ENCODE measurements at places on chromosomes 2 and 18.

DNA sequence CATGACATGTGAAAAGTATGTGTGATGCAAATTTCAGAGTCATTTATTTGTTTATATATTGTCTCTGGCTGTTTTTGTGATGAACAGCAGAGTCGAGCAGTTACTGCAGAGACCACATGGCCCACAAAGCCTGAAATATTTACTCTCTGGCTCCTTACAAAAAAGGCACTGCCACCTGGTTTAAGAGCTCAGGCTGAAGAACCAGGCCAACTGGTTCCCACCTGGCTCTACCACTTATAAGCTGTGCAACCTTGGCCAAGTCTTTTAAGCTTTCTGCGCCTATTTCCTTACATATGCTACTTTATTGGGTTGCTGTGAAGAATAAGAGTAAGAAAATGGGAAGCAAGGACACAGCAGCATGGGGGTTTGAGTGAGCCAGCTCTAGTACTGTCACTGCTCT, 207.6 kb downstream of the L3MBTL4 start:
- H3K4me3 ChIP-seq: no peak overlapping the region
- H3K4me1 ChIP-seq: no peaks in the 10 kb centered on the region
- no peak for DNase-seq
- no peaks in the 10 kb centered on the region for H3K36me3 ChIP-seq
- H3K27me3 ChIP-seq: no peaks in the 10 kb centered on the region

DNA sequence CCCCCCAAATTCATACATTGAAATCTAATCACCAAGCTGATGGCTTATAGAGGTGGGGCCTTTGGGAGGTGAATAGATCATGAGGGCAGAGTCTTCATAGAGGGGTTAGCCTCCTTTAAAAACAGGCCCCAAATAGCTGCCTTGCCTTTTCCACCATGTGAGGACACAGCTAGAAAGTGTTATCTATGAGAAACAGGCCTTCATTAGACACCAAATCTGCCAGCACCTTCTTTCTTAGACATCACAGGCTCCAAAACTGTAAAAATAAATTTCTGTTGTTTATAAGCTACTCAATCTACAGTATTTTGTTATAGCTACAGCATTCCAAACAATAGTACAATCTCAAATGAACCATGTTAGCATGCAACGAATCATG, 459.3 kb upstream of the GCFC2 start:
- H3K27me3 ChIP-seq: no peaks in the 10 kb centered on the region
- H3K36me3 ChIP-seq: no peaks in the 10 kb centered on the region
- DNase-seq: no peak
- H3K4me1 ChIP-seq: no peaks in the 10 kb centered on the region

DNA sequence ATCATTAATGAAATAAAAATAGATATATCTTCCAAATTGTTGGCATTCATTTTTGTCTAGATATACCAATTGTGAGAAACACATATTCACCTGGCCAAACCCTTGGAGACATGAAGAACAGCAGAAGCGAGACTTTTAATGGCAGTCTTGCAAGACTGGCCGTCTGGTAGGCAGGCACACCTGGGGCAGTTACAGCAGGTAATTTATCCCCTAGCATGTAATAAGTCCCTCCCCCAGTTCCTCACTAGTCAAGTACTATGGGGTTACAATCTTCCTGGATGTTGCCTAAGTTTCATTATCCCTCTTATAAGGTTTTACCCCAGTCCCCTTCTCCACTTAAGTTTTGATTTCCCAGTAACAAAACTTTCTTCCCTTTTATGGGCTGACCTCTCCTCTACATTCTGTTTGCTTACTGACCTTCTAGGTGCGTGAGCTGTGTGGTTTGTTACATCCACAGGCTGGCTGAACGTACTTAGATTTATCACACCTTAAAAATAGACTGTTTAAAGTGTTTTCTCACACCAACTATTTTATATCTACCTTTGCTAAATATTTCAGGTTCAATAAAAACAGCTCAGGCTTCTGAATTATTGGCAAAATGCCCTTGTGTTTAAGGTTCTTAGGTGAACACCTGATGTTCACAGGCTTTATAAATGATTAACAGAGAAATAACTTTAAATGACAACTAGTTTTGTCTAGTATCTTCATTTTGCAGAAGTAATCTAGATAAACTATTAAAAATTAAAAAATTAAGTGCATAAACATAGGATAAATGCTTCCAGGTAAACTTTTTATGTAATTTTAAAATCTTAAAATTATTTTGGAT, 365.0 kb upstream of the TFPI start:
- H3K27ac ChIP-seq: no peak overlapping the region
- H3K4me1 ChIP-seq: no peaks in the 10 kb centered on the region
- no peak for DNase-seq
- H3K36me3 ChIP-seq: no peaks in the 10 kb centered on the region
- H3K27me3 ChIP-seq: no peaks in the 10 kb centered on the region

GRCh38 chr2:161994761-161995520, 79.1 kb downstream of the DPP4 start:
- H3K27me3 ChIP-seq: no peaks in the 10 kb centered on the region
- peak overlapping the region; percentile 92 for H3K27ac ChIP-seq
- peaks cover 71% of the 10 kb centered on the region for H3K4me1 ChIP-seq
- peak overlapping the region; percentile 78 for H3K4me3 ChIP-seq
- DNase-seq: no peak

GRCh38 chr2:192828175-192828574, 633.4 kb upstream of the TMEFF2 start:
- no peak for DNase-seq
- H3K27ac ChIP-seq: no peak overlapping the region
- no peak overlapping the region for H3K4me3 ChIP-seq
- no peaks in the 10 kb centered on the region for H3K27me3 ChIP-seq
